HS-5 (cell line): ENCODE measurements at places on chromosomes 11 and 22.

- DNase-seq: no peak
Observed at GRCh38 chr22:22355096-22355834, 110.7 kb downstream of the VPREB1 start.

GRCh38 chr11:29282088-29282487 lies 734.7 kb downstream of the KCNA4 start:
- DNase-seq: peak; percentile 94

- DNase-seq: peak; percentile 2
Observed at GRCh38 chr11:107385361-107385981, 72.2 kb downstream of the CWF19L2 start.

DNA sequence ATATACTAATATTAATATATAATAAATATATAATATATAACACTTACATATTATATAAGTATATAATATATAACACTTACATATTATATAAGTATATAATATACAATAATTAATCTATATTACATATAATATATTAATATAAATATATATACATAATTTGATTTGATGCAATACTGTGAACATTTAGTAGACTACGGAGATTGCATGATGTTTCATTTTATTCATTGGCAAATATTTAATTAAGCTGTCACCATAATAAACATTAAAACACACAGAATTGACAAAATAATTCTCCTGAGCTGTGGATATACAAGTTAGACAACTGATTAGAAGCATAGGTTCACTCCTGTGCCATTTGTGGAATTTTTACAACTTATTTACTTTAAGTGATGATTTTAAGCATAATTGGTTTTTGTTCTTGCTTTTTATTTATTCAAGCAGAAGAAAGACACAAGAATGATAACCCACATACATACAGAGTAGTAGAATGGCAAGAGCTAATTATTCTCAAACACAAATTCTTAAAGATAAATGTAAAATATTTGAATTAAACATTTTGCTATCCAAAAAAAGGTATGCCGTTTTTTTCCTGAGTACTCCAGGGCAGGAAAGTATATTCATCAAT lies 65.8 kb upstream of the TOP3B start:
- DNase-seq: no peak

DNA sequence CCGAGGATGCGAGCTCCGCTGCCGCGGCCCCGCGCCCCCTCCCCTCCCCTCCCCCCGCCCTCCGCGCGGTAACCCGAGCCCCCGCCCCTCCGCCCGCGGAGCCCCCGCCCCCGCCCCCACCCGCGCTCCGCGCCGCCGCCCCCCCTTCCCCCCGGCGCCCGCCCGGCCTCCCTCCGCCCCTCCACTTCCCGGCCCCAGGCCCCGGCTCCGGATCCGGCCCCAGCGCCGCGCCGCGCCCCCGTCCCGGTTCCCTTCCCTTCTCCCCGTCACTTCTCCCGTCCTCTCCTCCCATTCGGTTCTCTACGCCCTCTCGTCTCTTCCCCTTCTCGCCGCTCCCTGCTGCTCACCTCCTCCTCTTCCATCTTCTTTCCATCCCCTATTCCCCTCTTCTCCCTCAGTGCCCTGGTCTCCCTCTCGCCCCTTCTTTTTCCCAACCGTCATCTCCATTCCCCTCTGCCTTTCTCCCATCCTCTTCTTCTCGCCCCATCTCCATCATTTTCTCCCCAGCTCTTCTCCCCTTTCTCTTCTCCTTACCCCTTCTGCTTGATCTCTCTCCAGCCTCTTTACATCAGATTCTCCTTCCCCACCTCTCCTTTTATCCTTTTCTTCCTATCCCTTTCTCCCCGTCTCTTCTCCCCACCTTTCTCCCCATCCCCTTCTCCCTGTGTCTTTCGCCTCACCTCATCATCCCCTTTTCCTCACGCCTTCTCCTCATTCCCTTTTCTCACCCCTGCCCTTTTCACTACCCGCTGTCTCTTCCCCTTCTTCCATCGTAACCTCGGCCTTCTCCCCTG lies at the start of gene DCHS1:
Gene DCHS1 (minus strand): TSS at position 20 of the 794 bp plus-strand sequence. CDS start 14,196 bp downstream, outside the sequence.
- no peak for DNase-seq

GRCh38 chr11:60848714-60849151 lies 6.8 kb downstream of the CCDC86 start:
- no peak for DNase-seq

DNA sequence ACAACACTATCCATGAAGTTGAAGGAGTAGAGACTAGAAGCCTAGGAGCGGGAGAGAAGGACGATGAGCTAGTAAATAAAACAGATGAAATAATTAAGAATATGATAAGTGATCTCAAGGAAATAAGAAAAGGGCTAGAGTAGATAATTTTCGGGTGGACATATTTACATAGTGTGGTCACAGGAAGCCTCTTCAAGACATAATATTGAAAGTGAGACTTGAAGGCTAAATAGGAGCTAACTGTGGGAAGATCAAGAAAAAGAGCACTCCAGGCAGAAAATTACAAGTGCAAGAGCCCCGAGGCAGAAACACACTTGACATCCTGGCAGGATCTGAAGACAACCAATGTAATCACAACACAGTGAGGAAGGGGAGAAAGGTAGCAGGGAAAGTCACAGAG lies 11.9 kb upstream of the PPFIBP2 start:
- no peak for DNase-seq

- peak; percentile 60 for DNase-seq
Observed at GRCh38 chr11:44066732-44067141, 667 bp downstream of the ACCS start.

DNA sequence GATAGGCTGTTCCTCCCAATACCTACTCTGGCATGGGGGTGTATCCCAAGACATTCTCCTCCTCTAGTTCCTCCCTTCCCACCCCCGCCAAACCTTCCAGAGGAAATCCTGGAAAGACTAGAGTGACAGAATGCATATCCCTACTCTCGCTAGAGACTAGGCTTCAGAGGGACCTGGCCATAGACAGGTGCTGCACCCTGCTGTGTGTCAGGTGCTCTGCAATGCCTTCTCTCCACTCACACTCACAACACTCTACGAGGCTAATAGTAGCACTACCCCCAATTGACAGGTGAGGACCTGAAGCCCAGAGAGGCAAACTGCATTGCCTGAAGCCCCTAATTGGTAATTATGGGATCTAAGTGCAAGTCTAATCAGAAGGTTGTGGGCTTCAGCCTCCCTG lies 46.2 kb upstream of the LMO1 start:
- DNase-seq: no peak
